ENCODE measurements at places on chromosomes 11 and 22.

DNA sequence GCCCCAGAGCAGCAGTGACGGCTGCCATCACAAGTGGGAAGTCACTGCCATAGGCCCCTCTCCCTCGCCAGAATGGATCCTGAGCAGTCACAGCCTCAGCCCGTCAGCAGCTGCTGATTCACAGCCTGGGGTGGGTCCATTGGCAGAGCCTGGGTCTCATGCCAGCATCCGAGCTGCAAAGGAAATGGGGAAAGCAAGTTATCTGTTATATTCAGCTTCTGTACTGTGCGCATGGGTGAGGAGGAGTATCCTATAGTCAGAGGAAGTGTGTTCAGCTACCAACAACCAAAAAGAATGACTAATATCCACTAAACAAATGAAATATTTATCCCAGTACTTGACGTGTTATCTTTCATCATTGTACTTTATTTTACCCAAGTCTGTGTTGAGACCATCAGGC lies 119.7 kb downstream of the RCN1 start:
- no peak for DNase-seq

- DNase-seq = no peak
Measured at GRCh38 chr22:44532552-44532951, 34.5 kb upstream of the RTL6 start.

DNA sequence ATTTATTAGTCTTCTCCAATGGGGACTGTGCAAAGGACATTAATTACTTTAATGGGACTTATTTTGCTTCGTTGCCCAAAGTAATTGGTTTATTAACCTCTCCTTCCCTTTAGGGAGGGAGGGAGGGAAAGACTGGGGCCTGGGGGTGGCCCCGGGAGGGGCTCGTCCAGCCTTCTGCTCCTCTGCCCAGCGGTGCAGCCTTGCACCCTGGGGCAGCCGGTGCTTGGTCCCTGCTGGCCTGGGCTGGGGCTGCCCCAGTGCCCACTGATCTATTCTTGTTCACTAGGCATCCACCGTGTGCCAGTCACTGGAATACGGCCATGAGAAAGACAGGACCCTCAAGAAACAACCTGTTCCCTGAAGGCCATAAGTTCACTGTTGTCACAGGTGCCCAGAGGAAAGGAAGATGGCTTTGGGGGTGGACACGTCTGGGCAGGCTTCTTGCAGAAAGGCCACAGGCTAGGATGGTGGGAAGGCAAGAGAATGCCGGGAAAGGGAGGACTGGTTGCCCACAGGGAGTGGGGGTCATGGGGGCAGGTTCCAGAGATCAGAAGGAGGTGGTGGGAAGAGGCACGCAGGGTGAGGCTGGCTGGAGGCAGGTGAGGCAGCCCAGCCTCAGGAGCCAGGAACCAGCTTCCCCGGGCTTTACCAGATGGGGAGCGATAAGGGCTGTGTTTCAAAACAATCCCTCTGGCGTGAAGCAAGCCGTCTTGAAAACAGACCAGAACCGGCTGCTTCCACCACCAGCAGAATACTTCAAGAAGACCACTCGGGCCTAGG lies 47.6 kb upstream of the KCNQ1OT1 start:
- DNase-seq = no peak

GRCh38 chr11:110982214-110982613 lies 263.3 kb upstream of the POU2AF2 start:
- no peak for DNase-seq

GRCh38 chr11:28631148-28631547 lies 523.0 kb downstream of the METTL15 start:
- no peak for DNase-seq

DNA sequence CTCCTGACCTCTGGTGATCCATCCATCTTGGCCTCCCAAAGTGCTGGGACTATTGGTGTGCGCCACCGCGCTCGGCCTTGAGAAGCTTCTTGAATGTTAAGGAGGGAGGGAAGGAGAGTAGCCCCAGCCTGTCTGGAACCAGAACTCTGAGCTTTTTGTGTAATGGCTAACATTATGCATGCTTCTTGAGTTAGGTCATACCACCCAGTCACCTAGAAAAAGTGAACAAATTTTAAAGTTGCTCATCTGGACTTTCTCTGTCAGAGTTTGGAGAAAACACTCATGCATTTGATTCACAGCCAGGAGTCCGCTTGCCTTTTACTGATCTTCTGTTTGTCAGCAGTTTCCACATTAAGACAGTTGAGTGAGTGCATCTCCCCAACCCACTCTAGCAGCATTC lies 82.1 kb downstream of the PPP6R3 start:
- DNase-seq = no peak

DNA sequence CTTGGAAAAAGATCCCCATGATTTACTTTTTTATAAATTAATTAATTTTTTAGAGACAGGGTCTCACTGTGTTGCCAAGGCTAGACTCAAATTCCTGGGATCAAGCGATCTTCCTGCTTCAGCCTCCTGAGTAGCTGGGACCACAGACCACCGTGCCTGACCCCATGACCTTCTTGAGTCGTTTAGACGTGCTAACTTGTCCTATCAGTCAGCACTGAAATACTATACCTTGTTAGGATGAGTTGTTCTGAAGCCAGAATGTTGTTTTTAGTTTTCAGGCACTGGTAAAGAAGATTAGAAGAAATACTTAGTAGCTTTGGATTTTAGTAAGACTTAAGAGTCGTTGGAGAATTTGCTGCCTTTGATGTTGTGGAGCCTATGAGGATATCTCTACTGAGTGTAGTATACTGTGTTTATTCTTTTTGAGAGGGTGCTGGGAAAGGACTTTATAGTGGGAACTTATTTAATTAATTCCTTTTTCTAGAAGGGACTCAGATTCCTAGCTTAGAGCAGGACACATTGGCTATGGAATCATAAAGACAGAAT lies 8.6 kb downstream of the HTATIP2 start:
- DNase-seq = no peak

GRCh38 chr11:77075425-77075905 lies 8.7 kb downstream of the CAPN5 start:
- DNase-seq = no peak

Measured in activated CD8-positive, alpha-beta memory T cell treated with anti-CD3 and anti-CD28 coated beads for 24 hours (primary cell).